Jurkat, Clone E6-1 (cell line): ENCODE measurements at places on chromosomes 6 and 20.

GRCh38 chr6:36760685-36761435 lies 63.2 kb downstream of the RAB44 start:
- DNase-seq = no peak

DNA sequence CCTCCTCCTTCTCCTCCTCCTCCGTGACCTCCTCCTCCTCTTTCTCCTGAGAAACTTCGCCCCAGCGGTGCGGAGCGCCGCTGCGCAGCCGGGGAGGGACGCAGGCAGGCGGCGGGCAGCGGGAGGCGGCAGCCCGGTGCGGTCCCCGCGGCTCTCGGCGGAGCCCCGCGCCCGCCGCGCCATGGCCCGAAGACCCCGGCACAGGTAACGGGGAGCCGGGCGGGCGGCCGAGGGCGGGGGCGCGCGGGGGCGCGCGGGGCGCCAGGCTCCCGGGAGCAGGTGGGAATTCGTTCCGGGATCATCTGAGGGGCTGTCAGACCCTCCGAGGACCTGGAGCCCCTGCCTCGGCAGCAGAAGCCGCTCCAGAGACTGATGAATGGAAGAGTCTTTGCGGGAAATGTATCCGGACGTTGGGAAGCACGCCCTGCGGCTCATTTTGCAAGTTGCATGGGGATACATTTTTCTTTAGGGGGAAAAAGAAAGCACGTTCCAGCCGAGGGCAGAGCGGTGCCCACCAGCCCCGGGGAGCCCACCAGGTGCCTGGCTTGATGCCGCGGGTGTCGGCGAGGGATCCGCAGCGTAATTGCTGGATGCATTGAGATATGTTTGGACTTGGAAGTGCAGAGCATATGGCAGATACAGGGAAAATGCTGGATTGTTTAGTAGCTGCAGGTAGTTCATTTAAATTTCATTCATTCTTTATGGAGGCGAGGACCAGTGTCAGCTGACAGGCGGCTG lies 394 bp downstream of the MYB start:
- DNase-seq = no peak

DNA sequence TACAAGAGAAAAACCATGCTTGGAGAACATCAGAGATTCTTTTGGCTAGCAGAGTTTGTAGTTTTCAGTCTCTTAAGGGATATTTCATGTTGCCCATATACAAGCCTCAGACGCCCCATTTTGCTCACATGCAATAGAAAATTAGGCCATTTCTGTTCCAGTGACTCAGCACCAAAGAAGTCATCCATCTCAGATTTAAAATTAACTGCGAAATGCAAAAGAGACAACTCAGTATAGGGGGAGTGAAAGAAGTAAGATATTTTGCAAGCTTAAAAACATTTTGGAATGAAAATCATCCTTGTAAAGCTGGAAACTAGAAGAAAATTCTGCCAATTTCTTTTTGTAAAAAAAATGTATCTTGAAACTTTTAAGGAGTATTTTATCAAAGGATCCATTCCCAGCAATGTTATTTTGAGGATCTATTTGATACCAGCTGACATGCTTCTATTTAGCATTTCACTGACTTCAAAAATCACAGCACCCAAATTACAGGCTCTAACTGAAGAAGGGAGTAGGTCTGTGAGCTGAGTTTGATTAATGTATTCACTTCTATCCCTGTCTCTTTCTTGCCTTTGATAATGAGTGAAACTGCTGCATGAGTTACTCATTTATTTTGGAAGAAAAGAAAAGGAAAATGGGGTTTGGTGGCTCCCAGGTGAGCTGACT lies 223.7 kb upstream of the SULF2 start:
- DNase-seq = no peak

DNA sequence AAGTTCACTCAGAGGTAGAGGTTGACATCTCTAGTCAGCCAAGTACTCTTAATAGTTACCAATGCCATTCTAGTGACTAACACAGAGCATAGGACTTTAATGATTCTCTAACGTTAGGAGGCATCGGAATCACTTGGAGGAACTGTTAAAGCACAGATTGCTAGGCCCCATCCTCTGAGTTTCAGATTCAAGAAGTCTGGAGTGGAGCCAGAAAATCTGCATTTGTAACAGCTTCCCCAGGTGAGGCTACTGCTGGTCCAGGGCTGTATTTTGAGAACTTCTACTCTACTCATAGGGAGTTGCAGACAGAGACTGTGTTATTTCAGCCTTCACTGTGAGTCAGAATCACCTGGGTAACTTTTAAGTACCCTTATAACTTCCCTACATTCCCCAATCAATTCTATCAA lies 5.7 kb downstream of the LMBRD1 start:
- DNase-seq = no peak

- DNase-seq = no peak
Observed at GRCh38 chr20:3334156-3334943, 73.1 kb downstream of the DNAAF9 start.

- DNase-seq = no peak
Observed at GRCh38 chr6:106253731-106254130, 71.8 kb downstream of the ATG5 start.

DNA sequence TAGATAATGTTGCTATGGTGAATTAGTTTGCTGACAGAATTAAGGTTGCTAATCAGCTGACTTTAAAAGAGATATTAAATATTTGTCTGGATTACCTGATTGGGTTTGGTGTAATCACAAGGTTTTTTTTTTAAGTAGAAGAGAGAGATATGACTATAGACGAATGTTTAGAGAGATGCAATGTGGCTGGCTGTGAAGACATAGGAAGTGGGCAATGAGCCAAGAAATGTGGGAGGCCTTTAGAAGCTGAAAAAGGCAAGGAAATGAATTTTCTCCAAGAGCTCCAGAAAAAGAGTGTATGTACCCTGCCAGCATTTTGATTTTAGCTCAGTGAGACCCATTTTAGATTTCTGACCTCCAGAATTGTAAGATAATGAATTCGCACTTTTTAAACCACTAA lies 598.3 kb downstream of the PKHD1 start:
- no peak for DNase-seq
